NB4 (cell line): ENCODE measurements at places on chromosomes 3 and 15.

GRCh38 chr15:87959662-87960061 lies 296.9 kb downstream of the NTRK3 start:
- DNase-seq = no peak

- DNase-seq = peak; percentile 19
Observed at GRCh38 chr15:58348095-58348812, 83.5 kb upstream of the LIPC start.

GRCh38 chr15:42786978-42787377 lies 50.0 kb upstream of the CDAN1 start:
- no peak for DNase-seq

DNA sequence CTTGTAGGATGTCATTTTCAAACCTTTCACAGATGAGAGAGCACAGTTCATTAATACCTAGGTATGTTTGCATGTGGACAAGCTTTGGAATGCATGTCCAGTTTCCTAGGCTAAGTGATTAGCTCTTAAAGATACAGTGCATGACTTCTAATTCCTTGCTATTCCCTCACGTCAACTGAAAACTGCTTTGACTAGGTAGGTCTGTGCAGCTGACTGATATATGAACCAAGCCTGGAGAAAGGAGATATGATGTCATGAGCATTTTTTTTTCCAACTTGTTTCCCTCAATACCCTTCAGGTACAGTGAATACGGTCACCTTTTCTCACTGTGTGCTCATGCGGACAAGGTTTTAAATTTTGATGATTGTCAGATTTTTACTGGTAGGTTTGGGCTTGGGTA lies 41.6 kb upstream of the TASOR start:
- no peak for DNase-seq

GRCh38 chr3:112560721-112561483 lies 860 bp downstream of the ATG3 start:
- DNase-seq = peak; percentile 86

- DNase-seq = no peak
Observed at GRCh38 chr3:50163572-50164455, 8.7 kb downstream of the SEMA3F start.

GRCh38 chr15:66884661-66885237 lies 180.7 kb upstream of the SMAD3 start:
- DNase-seq = no peak

DNA sequence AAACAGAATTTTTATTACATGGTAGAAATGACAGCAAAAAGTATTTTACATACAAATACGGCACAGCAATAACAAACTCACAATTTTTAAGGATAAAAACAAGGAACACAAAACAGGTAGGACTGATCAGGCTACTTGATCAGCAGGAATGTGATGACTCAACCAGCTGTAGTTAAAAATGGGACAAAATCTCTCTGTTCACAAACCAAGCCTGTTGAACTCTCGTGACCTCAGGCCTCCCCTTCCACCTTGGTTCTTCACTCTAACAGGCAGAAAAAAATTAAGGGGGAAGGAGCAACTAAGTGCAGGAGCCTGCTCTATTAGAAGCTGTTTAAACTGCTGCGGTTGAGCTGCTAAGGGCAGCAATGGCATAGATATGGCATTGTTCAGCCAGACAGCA lies 18.7 kb downstream of the FBXL22 start:
- no peak for DNase-seq

- DNase-seq = no peak
Observed at GRCh38 chr3:31636049-31636448, 103.3 kb downstream of the STT3B start.

GRCh38 chr3:44329946-44330345 lies 8.6 kb upstream of the TCAIM start:
- DNase-seq = no peak
